ENCODE measurements at places on chromosomes 11 and 22.
A peak's percentile ranks its signal among the peaks of the same experiment; 100 is the strongest.

- no peak for DNase-seq
These were observed 119.1 kb upstream of the LRRC4C start for GRCh38 chr11:41578421-41579051.

GRCh38 chr11:73995247-73995646 lies 12.6 kb upstream of the UCP2 start:
- no peak for DNase-seq

DNA sequence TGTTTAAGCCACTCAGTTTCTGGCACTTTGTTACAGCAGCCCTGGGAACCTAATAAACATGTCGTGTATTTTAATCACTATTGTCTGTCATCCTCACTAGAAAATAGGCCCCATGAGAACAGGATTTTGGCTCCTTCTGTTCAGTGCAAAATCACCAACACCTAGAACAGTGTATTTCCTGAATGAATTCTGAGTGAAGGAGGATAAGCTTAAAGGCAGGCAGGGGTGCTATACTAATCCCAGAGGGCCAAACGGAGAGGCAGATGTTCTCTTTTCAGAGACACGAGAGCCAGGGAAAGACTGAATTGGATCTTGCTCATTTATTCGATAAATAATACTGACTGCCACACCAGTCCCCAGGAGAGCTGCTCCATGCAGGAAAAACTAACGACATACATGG lies 10.4 kb downstream of the SMCO4 start:
- no peak for DNase-seq

DNA sequence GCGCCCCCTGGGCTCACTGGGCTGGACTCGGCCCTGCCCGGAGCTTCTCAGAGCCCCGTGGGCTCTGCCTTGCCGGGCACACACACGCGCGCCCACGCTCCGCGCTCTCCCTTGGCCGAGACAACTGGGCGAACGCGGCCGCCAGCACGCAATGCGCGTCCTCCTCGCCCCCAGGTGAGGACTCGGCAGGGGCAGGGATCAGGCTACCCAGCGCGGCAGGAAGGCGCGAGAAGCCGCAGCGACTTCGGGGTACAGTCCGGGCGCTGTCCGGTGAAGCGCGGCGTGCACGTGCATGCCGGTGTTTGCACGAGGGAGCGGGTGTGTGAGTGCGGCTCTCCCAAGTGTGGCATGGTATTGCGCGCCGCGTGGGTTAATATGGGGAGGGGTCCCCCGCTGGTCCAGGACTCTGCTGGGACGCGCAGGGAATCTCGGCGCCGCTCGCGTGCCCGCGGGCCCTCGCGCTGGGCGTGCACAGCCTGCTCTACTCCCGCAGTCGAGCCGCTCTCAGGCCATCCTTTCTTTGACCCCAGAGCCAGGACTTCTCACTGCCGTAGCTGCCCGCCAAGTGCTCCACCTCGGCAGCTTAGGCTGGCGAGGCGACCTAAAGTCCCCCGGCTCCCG lies 5.4 kb downstream of the WNT7B start:
- no peak for DNase-seq

GRCh38 chr11:70528046-70528793 lies 129.9 kb downstream of the CTTN start:
- DNase-seq, result no peak

GRCh38 chr11:65204646-65205601 lies 23.2 kb downstream of the CAPN1 start:
- peak; percentile 6 for DNase-seq

DNA sequence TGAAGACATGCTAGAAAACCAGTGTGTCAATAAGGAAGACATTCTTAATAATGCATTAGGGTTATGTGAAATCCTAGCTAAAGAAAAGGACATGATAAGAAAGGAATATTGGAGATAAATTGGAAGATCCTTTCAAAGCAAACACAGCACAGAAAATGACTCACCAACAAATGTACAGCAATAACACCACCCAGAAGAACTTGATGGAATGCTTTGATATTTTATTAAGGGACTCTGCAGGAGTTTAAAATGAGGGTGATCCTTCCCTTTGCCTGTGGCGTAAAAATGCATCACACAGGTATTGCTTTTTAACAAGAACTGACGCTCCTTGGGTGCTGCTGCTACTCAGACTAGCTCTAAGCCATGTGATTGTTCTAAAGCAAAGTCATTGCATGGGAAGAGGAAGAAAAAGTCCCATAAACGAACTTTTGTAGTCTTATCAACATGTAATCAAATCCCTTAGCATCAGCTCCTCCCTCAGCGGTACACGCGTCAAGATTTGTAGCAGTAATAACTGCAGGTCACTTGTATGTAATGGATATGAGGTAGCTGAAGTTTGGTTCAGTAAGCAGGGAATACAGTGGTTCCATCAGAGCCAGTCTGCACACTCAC lies 48.4 kb upstream of the EED start:
- no peak for DNase-seq

- DNase-seq, result no peak
These were observed 19.0 kb downstream of the MYBPC3 start for GRCh38 chr11:47333526-47333845.

DNA sequence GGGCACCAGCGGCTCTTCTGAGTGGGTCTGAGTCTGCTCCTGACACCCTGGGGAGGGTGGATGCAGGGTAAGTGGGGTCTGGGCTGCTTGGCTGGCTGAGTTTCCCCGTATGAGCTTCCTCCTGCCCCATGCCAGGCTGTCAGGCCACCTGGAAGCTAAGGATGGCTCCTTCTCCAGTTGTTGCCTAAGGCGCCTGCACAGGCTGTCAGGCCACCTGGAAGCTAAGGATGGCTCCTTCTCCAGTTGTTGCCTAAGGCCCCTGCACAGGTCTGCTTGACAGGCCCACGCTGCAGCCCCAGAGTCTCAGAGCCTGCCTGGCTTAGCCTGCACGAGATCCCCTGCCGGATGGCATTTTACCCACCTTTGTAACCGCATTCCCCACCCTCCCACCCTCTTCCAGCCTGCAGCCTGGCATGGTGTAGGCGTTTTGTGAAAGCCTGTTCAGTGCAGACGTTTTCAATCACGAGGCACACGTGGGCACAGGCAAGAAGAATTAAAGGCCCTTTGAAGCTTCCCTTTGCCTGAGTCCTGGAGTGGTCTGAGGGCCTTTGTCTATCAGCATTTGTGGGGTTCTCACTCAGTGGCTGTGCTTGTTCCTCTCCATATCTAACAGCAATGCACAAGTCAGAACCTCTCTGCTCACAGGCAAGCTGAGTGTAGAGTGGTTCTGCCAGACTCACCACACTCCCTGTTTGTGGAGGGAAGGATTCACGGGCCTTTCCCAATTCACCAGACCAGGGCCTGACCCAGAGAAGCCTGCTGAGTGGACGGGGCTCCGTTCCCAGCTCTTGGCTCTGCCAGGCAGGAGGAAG lies 40.2 kb upstream of the B3GAT1 start:
- DNase-seq, result no peak

DNA sequence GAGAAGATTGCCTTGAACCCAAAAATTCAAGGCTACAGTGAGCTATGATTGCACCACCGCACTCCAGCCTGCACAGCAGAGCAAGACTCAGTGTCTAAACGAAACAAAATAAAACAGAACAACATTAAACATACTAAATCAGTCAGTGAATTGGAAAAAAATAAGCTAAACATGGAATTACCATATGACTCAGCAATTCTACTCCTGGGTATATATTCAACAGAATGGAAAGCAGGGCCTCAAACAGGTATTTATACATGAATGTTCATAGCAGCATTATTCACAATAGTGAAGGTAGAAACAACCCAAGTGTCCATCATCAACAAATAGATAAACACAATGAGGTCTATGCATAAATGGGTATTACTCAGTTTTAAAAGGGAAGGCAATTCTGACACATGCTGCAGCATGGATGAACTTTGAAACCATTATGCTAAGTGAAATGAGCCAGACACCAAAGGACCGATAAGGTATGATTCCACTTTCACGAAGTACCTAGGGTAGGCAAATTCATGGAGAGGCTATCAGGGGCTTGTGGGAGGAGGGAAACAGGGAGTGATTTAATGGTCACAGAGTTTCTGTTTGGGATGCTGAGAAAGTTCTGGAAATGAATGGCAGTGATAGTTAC lies 15.5 kb downstream of the NTM start:
- DNase-seq, result no peak

- DNase-seq, result no peak
These were observed 844.3 kb upstream of the TENM4 start for GRCh38 chr11:80284946-80285785.

GRCh38 chr11:26084313-26084712 lies 247.6 kb upstream of the ANO3 start:
- no peak for DNase-seq

- DNase-seq, result no peak
These were observed 188.5 kb upstream of the ISX start for GRCh38 chr22:34877506-34877905.

DNA sequence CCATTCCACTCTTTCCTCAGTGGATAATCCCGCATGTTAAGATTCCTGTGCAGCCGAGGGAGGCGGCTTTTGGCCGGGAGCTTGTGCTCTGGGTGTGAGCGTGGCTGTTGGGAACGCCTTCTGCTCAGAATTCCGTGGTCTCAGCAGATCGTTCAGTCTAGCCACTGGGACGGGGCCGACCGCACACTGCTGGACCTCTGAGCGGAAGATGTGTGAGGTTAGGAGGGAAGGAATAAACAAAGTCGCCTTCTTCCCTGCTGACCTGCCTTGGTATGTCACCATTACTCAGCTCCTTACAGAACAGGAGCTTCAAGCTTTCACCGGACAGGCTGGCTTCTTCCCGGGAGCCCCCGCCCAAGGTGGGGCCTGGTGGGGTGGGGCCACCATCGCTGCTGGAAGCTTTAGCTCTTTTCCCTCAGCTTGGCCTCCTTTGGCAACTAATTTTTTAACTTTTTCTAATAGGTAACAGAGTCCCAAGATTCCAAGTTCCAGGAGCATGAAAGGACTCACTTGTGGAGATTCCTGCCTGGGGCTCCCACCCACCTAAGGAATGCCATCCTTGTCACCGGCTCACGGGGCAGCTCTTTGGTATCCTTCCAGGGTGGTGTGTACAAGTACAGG lies 22.5 kb upstream of the SEPTIN5 start:
- peak; percentile 3 for DNase-seq

DNA sequence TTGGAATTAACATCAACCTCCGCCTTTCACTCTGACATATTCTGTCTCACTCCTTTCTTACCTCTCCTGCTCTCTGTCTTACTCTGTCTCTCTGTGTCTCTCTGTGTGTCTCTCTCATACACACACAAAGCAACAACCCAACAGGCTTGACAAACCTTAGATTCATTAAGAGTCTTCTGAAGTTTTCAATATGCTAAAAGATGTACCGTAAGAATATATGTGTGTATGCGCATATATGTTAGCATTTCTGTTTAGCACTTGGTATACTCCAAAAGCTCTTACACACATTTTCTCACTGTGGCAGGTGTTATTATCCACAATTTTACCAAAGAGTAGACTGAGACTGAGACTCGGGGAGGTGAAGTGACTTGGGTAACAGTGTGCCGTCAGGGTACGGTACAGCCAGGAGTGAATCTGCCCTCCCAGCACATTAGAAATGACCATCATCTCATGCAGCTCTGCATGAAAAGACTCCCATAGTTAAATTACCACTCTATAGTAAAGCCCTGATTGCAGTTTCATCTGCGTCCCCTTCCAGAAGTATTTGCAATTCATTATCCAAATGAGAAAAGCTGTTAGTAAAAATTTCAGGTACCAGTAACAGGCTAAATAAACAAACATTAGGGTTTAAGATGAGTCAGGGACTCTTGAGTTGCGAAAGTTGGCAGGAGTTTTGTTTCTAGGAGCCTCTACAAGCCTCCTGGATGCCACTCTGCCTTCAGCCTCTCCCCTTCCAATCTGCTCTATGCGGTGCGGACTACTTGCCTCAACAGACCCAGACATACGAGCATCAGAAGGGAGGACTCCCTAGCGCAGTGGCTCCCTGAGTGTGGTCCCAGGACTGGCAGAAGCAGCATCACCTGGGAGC lies 195.2 kb upstream of the TMEM45B start:
- DNase-seq, result peak; percentile 33

Measured in HCEC 1CT (cell line).